ENCODE measurements at places on chromosomes 5 and 9.

DNA sequence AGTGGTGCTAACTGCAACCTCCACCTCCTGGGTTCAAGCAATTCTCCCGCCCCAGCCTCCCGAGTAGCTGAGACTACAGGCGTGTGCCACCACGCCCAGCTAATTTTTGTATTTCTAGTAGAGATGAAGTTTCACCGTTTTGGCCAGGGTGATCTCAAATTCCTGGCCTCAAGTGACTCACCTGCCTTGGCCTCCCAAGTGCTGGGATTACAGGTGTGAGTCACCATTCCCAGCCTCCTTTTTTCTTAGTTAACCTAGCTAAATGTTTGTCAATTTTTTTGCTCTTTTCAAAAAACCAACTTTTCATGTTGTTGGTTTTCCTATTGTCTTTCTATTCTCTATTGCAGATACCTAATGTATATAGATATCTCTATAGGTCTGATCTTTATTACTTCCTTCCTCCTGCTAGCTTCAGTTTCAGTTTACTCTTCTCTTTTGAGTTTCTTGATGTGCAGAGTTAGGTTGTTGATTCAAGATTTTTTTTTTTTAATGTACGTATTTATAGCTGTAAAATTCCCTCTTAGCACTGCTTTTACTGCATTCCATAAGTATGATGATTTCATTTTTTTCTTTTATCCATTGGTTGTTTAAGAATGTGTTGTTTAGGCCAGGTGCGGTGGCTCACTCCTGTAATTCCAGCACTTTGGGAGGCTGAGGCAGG is 32.9 kb downstream of the FGD3 start:
- no peak for DNase-seq

- no peak for DNase-seq
Measured at GRCh38 chr5:159095151-159095721, 4.5 kb downstream of the EBF1 start.

DNA sequence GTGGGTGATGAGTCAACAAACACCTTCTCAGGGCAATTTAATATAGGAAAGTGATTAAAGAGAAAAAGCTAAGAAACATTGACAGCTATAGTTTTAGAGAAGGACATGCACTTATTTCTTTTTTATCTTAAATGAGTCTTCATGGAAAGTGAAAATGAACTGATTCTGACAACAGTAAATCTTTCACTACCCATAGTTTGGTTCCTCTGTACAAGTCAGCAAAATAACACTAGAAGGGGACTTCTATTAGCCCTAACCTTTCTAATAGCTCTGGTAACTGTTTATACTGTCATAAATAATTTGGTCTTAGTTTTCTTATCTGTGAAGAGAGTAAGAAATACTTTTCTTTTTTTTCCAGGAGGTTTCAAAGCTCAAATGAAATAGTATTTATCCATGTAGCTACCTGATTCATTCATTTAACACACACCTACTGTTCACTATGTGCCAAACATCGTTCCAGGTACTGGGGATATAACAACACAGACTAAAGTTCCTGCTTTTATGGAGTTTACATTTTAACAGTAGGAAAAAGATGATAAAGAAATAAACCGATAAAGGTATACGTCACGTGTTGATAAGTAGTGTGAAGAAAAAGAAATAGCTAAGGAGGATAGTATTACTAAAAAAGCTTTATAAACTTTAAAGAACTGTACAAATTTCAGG is 148.2 kb downstream of the PCSK1 start:
- no peak for DNase-seq

- peak; percentile 53 for DNase-seq
Measured at GRCh38 chr5:73442231-73442811, 6.3 kb downstream of the FOXD1 start.
